CD4-positive, alpha-beta T cell treated with Interleukin-12 subunit alpha and Interleukin-12 subunit beta, for 1 hour (primary cell): ENCODE measurements at places on chromosomes 7 and 10.

DNA sequence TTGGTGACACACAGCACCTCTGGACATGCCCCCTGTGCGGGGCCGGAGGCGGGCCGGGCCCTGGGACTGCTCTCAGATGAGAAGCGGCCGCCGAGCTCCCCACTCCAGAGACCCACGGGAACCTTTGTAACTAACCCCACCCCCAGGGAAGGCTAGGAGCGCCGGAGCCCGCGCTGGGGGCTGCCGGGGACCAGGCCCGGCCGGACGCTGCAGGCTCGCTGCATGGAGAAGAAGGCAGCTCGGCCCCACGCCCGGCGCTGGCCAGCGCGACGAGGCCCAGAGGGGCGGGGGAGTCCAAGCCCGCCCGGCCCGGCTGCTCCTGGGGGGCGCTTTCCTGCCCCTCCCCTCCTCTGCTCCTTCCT is 36.5 kb downstream of the AGAP3 start:
- no peak for DNase-seq

GRCh38 chr7:18535810-18536415 is 40.4 kb downstream of the HDAC9 start:
- no peak for DNase-seq

DNA sequence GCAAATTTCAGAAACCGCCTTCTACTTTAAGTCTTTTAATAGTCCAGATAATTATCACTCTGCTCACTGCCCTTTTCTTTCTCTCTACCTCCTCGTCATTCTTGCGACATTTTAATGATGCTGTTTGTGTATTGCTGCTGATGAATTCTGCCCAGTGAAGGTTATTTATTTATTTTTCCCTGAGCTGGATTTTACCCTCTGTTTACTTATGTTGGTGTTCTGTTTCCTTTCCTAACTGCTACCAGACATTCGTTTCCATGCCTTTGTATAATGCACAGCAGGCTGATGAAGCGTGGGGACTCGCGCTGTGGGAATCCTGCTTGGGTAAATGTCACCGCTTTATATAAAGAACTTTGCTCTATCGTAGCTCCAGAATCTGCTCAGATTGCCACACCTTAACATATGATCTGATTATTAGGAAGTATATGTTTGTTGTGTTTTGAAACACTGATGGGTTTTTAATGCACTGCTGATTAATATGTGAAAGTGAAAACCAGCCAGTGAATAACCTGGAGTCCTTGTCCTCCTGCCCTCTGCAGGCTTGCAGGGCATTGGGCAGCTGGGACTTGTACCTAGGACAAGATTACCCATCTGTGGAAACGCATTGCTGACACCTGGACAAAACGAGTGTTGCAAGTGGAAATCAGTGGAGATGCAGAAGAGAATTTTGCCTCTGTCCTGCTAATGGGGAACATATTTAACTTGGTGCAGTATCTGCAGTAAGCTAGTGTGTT is 291.5 kb downstream of the SDK1 start:
- no peak for DNase-seq

- no peak for DNase-seq
Observed at GRCh38 chr7:51040787-51041186, 258.1 kb upstream of the GRB10 start.

DNA sequence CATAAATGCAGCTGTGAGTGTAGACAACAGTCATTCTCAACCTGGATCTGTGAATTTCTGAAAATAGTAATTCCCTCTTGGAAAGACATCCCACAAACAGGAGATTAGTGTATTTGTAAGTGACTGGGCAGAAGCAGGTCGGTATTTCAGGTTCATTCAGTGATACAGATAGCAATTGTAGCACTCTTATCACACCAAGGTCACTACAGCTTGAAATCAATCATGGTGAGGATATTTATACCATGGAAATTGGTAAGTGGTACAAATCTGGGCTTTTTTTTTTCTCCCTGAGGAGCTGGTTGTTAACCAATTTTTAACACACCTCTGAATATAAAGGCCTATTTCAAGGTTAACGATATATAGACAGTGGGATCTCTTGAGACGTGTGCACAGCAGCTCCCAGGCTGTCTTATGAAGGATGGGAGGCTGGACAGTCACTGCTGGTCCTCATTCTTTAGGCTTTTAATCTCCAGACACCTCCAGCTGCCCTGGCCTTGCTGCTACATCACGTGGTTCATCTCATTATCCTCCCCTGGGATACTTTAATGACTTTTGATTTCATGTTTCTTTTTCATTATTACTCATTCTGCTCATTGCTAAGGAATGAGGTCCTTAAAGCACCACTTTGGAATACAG is 87.1 kb downstream of the ITGA8 start:
- DNase-seq: no peak

DNA sequence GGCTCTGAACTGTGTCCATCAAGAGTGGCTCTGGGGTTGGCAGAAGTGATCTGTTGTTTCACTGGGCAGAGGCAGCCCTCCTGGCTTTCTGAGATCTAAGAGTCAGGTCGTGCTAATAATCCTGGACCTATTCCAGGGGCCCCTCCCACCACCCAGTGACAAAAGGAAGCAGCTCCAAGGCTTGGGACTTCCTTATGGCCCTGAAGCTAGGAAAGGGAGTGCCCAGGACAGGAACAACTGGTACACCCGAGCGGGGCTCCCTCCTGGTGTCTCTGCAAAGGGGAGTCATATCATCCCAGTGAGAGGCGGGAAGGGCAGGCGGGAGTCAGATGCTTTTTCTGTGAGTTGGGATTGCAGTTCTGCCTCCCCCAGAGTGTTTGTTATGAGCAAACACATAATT is 32.3 kb downstream of the RPS24 start:
- no peak for DNase-seq

- DNase-seq: no peak
Observed at GRCh38 chr10:117264782-117265181, 23.9 kb downstream of the SLC18A2 start.

DNA sequence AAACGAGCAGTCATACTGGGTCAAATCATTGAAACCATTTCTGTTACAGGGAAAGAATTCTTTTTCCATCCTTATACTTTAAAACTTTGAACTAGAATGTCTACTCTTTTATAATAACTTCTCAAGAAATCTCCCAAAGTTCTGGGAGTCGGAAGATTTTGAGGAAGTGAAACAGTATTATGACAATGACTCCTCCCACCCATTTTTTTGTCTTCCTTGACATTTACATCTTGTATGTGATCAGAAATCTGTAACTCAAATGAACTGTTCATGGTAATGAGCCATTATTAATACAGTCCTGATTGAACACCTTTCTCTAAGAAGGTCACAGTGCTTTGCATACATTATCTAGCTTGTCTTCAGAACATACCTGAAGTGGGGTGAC is 227.4 kb downstream of the CELF2 start:
- no peak for DNase-seq

- DNase-seq: peak; percentile 55
Observed at GRCh38 chr7:150568714-150569113, 1.5 kb downstream of the GIMAP4 start.

GRCh38 chr7:150803161-150803860 is 2.7 kb downstream of the TMEM176A start:
- DNase-seq: no peak
